ENCODE measurements at places on chromosomes 12 and 14.

GRCh38 chr12:72546106-72546505, 273.9 kb downstream of the TRHDE start:
- DNase-seq: no peak

DNA sequence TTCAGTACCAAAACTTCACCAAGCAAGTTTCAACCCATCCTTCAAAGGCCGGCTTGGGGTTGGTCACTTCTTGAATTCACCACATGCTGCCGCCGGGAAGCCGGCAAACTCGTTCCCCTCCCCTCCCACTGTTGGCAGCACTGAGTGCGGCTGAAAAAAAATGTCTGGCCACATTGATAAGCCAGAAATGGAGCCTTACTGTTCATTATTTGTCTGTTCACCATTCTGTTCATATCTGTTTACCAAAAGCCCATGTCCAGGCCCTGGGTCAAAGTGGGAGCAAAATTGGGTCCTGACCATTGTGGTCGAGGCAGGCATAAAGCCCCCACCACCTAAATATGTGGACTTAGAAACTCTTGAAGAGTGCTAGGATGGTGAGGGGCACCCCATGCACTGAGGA, 7.3 kb upstream of the HSP90AA1 start:
- DNase-seq: no peak

- DNase-seq: no peak
Observed at GRCh38 chr12:4274396-4275015, 944 bp downstream of the CCND2 start.

DNA sequence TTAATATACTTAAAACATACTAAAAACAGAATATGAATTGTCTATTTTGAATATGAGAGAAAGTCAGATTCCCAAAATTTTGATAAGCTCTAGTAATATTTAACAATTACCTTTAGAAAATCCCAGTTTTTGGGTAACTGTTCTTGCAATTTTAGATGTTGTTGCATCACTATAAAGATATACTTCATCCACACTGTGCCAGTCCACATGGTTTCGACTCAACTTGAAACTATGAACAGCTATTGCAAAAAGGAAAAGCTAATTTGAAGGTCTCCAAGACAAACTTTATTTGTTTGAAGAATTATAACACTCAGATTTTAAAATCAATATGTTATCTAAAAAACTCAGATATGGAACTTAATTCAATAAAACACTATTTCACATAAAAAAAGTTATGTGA, 59.9 kb downstream of the DDHD1 start:
- DNase-seq: no peak

DNA sequence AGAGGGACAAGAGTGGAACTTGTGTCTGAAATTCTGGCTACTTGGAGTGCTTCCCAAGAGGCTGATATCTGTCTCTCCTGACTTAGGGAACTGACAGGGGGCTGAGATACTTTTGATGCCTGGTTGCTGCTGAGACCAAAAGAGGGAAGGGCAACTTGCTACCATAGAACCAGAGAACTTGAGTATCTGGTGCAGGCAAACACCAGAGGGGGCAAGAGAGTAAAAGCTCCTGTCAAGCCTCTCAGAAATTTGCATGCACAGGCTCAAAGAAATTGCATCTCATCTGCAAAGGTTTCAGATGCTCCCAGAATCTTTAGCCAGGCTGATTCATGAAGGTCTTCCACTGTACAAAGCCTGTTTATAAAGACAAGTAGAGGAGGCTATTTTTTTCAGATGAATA, 391.3 kb upstream of the FOXG1 start:
- DNase-seq: no peak

GRCh38 chr12:112971248-112971647, 7.1 kb upstream of the OAS2 start:
- DNase-seq: no peak

DNA sequence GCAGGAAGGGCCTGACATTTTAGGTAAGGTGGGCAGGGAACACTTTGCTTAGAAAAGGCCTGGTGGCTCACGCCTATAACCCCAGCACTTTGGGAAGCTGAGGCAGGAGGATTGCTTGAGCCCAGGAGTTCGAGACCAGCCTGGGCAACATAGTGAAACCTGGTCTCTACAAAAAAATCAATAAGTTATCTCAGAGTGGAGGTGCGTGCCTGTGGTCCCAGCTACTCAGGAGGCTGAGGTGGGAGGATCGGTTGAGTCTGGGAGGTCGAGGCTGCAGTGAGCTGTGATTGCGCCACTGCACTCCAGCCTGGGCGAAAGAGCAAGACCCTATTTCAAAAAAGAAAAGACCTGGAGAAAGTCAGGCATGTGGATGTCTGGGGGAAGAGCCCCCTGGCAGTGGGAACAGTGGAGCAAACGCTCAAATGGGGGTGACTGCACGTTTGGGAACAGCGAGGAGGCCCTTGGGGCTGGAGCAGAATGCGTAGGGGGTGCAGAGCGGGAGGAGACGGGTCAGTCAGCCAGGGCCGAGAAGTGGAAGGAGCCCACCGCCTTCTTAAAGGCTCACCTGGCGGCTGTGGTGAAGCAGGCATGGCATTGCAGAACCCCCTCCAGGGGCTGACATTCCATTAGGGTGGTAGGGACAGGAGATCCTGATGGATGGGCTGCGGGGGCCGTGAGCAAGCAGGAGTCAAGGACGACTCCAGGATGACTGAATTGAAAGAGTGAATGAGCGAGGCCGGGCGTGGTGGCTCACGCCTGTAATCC, 6.2 kb upstream of the KIF26A start:
- DNase-seq: no peak

DNA sequence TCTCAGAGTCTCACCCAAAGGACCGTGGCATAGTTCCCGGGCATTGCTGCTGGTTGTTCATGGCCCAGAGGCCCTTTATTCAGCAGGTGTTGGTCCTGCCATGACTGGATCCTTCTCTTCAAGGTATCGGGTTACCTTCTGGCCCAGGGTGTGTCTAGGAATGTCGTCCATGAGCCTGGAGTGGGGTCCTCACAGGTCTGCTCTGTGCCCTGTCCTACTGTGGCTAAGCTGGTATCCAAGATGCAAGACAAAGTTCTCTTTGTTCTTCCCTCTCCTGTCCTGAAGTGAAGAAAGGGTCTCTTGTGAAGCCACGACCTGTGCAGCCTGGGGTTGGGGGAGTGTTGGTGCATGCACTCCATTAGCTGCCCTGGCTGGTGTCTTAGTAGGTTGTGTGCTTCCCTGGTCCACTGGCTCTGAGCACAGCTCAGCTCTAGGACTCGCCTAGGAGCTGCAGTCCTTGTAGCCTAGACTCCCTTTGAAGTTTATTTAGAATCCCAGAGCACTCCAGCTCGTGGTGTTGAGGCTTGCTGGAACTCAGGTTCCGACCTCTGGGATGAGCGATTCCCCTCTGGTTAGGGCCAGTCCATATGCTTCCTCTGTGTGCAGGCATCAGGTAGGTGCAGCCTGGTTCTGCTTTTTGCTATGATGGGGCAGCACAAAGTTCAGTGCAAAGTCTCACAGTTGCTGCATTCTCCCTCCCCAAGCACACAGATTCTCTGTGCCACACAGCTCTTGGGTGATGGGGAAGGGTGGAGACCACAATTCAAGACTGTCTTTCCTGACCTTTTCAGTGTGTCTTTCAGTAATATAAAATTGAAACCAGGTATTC, 117.4 kb downstream of the NUBPL start:
- DNase-seq: no peak

- no peak for DNase-seq
Observed at GRCh38 chr12:28898038-28898437, 251.0 kb upstream of the FAR2 start.

- no peak for DNase-seq
Observed at GRCh38 chr12:64756376-64756775, 2.8 kb downstream of the GNS start.

Measured in dermis microvascular lymphatic vessel endothelial cell (primary cell).